Fibroblast of skin of right quadriceps (primary cell): ENCODE measurements at places on chromosomes 3 and 15.

DNA sequence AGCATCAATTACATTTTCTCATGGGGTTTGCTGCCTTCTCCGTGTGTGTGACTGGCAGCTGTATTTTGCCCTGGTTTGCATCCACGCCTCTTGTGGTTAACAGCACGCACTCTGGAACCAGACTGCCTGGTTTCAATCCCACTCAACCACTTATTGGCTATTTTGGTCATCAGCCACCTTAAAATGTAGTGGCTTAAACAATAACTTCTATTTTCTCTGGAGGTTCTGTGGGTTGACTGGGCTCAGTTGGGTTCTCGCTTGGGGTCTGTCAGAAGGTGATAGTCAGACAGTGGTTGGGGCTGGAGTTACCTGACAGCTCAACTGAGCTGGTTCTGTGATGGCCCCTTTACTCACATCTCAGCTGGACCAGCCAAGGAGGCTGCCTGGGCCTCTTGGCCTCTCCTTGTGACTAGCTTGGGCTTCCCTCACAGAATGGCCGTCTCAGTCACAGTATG is 36.8 kb downstream of the EHD4 start:
- no peak for DNase-seq

- no peak for DNase-seq
Observed at GRCh38 chr3:58776231-58776630, 109.7 kb upstream of the FAM3D start.

GRCh38 chr3:20904671-20905070 is 718.7 kb upstream of the SGO1 start:
- DNase-seq, result no peak

- no peak for DNase-seq
Observed at GRCh38 chr3:27085829-27086730, 283.1 kb downstream of the NEK10 start.

DNA sequence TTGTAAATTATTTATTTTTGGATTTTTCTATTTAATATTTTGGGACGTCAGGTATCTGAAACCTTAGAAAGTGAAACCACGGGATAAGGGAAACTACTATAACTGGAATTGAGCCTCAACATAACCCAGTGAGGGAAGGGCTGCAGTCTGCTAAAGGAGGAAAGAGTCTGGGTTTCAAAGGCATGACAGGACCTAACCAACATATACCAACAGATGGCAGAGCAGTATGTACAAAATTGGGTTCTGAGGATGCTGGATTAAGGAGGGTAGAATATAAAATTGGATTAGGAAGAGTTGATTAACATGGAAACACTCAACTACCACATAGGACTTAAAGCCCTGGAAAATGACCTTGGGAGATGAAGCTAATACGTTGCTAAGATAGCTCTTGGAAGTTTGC is 603.5 kb downstream of the MECOM start:
- DNase-seq, result no peak

DNA sequence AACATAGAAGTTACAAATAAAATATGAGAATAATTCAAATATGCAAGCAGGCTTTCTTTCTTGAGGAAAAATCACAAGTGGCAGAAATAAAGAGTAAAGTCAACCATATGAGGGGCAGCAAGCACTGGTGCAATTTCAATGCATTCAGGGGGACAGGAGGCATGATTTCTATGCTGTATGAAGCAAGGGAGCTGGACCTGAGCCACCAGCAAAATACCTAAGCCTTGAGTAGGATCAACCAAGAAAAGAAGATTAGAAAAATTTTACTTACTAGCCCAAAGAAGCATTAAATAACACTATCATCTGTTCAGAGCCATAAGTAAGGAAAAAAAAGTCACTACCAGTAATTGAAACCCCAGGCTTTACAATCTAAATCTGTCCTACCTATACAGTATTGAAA is 6.3 kb downstream of the ADGRG7 start:
- DNase-seq, result peak; percentile 55

- no peak for DNase-seq
Observed at GRCh38 chr15:85307687-85308045, 72.7 kb upstream of the AKAP13 start.

DNA sequence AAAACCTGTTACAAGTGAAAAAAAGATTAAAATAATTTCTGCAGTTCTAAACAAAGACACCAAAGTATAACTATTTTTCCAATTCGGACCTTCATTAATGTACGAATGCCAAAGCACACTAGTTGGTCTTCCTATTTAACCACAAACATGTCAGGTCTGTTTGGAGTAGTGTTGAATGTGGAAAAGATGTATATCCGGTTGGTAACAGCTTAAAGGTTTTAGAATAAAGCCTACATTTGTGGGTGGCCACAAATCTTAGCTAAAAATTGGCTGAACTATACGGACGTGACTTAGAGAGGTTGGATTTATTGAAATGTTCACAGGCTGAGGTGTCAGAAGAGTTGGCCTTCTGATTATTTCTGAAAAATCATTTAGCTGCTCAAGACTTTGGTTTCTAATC is 78.4 kb downstream of the FSIP1 start:
- no peak for DNase-seq

DNA sequence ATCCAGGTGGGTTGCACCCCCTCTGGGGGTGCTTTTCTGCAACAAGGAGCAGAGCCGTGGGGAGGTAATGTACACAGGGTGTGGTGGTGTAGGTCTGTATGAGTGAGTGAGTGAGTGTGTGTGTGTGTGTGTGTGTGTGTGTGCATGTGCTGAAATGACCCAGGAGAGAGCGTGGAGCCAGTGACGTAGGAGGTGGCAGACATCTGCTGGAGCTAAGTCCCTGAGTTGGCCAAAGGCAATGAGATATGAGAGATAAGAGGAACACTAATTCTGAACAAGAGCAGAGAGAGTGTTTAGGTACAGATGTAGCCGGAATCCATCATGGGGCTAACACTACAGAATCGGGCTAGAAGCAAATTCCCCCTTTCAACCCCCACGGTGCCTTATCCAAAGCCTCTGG is 27.6 kb downstream of the BDH1 start:
- DNase-seq, result no peak

DNA sequence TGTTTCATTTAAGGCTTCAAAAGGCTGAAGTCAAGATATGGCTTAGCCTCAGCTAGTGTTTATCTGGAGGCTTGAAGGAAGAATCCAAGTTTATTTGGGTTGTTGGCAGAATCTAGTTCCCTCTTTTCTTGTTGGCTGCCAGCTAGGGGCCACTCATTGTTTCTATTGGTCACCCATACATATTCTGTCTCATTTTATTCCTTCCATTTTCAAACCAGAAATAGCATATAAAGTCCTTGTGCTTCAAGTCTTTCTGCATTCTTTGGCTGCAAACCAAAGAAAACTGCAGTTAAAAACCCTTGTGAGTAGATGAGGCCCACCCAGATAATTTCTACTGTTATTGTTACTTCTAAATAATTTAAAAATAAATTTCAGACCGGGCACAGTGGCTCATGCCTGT is 301.7 kb downstream of the OXSM start:
- DNase-seq, result no peak

DNA sequence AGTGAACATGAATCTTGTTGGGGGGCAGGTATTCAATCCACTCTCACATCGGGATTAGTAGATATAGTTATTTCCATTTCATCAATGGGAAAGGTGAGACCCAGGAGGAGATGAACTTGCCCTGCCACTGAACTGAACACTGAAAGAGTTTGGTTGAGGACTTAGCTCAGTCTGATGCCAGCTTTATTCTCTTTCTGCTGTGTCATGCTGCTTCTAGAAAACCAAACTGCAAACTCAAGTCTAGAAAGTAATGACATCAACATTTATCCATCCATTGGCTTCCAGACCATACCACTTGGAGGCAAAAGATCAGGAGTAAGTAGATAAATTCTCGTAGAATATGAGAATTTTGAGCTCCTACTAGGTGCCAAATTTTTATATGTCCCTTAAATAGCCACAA is 288.0 kb upstream of the CTNNB1 start:
- DNase-seq, result no peak

DNA sequence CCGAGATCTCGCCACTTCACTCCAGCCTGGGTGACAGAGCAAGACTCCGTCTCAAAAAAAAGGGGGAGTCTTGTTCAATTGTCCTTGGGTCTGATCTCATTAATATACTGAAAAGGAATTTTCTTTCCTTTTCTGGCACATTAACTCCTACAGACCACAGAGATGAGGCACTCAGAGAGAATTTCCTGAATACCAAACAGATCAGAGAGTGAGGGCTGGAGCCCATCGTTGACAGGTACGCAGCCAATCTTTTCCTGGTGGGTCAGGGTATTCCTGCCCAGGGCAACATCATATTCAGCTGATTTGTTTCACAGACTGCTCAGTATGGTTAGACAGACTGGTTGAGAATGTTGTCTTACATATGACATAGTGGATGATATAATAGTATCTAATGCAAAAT is 82.8 kb upstream of the TNFSF10 start:
- DNase-seq, result peak; percentile 76

GRCh38 chr3:160105907-160106584 is 117.4 kb downstream of the IL12A start:
- no peak for DNase-seq

GRCh38 chr3:74582982-74583381 is 31.5 kb downstream of the CNTN3 start:
- DNase-seq, result no peak

- peak; percentile 17 for DNase-seq
Observed at GRCh38 chr3:106514431-106514830, 645.6 kb upstream of the CBLB start.

DNA sequence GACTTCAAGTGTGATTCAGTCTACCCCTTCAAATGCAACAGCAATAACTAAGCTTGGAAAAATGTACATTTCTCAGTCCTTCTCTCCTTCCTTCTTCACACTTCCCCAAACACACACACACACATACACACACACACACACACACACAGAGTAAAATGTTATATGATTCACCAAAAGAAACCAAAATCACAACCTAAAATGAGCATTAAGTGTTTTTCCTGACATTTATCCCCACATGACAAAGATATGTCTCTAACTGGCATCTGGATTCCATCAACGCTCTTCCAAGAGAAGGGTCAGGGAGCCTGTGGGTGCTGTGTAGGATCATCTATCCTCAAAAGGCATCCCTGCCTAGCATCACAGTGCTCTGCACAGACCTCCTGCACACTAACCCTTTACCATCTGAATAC is 21.0 kb downstream of the PDZRN3 start:
- DNase-seq, result peak; percentile 95

- DNase-seq, result no peak
Observed at GRCh38 chr3:69016102-69016501, 2.6 kb upstream of the EOGT start.

GRCh38 chr3:170021083-170021482 is 16.7 kb upstream of the GPR160 start:
- no peak for DNase-seq

- DNase-seq, result no peak
Observed at GRCh38 chr15:62889141-62889661, 153.3 kb upstream of the TPM1 start.

DNA sequence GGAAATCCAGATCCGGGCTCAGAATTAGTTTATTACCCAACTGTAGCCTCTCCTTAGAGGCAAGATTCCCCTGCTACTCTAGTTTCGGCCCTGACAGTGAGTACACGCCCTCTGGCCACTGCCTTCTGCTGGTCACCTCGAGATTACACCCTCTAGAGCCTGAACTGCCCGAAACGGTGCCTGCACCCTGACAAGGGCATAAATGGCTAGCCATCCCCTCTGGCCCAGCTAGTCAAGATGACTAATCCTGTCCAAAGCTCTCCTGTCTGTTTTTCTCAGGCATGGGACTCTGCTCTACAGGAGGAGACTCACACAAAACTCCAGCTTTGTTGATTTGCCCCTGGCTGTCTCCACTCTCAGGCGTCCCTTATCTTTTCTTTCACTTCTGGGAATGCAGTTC is 150.5 kb upstream of the UBE2E2 start:
- DNase-seq, result no peak

DNA sequence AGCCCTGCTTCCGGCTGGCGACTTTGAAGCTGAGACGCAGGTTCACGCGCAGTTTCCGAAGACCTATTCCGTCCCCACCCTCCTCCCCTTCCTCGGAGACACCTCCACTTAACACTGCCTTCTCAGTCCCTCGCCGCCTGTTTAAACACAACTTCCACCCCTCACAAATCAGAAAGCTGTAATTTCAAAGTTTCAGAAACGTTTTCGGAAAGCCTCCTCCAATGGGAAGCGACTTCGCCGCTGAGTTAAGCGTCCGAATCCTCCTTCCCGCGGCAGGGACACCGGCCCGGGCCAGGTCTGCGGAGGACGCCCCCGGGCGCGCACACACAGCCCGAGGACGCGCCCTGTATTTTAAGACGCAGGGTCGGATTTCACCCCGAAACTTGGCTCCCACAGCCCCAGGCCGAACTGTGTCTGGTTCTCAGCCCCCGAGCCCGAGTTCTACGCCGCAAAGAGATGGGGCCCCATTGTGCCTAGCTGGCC is 559 bp upstream of the LRRN1 start:
- no peak for DNase-seq

- DNase-seq, result peak; percentile 82
Observed at GRCh38 chr15:49645941-49646340, 25.1 kb downstream of the DTWD1 start.

- DNase-seq, result no peak
Observed at GRCh38 chr3:129059311-129059958, 1.1 kb upstream of the GP9 start.

DNA sequence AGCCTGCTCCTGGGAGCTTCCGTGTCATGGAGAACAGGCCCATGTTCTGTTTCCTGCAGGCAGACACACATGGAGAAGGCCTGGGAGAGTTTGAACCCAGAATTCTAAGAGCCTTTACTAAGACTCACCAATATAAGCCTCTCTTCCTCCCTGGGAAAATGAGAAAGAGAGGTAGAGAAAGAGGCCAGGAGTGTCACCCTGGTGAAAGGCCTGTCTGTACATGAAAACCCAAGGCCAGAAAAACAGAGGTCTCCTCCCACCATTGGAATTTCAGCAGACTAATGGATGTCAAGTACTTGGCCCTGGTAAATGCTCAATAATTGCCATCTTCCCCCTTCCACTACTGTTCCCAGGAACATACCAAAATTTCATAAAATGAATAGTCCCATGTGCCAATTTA is 117.6 kb downstream of the TOP2B start:
- DNase-seq, result no peak

- DNase-seq, result no peak
Observed at GRCh38 chr3:102736288-102736974, 301.6 kb downstream of the ZPLD1 start.

DNA sequence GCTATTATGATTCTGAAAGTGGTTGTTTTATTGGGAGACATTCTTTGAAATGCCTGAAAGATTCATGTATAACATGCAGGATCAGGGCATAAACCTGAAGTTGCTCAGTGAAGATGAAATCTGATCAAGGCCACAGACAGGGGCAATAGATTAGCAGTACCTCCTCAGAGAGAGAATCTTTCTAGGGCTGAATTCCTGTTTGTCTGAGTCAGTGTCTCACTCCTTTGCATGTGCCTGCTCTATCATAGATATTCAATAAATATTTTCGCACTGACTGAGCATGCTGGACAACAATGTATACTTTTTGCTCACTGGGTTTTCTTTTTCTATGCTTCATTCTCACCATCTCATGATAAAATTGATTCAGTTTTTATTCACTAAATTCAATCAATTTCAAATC is 49.8 kb upstream of the PFN2 start:
- peak; percentile 81 for DNase-seq

- peak; percentile 67 for DNase-seq
Observed at GRCh38 chr3:155302481-155302880, 9.0 kb upstream of the STRIT1 start.
